ENCODE measurements at places on chromosomes 12 and 14.

DNA sequence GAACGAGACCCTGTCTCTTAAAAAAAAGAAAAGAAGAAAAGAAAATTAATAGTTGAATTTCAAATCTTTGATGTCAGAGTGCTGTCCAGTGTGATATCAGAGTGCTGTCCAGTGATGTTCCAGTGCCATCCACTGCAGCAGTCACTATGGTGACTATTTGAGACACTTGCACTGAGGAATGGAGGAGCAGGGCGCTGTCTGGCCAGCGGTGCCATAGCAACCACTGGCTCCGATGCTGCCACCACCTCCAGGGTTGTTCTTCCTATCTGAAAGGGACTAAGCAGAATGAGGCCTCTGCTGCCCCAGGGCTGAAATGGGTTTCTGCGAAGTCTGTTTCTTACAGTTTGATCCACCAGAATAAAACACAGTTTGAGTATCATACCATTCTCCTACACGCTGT lies 272.9 kb downstream of the NUAK1 start:
- no peak for DNase-seq

DNA sequence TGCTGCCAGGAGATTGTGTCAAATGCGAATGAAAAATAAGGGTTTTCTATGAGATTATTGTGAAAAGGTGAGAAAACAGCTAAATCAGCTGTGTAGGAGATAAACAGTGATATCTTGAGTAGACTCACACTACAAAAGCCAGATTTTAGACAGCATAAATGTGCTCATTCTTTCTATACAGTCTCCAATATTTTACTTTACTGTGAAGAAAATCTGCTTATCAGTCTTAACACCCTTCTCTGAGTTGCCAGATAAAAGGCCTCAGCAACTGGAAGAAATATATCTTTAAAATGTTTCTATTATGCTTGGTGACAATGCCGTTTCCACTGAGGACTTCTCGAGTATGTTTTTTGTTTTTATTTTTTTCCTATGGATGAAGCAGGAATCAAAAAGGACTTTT lies 47.0 kb upstream of the PTCSC3 start:
- DNase-seq: no peak

DNA sequence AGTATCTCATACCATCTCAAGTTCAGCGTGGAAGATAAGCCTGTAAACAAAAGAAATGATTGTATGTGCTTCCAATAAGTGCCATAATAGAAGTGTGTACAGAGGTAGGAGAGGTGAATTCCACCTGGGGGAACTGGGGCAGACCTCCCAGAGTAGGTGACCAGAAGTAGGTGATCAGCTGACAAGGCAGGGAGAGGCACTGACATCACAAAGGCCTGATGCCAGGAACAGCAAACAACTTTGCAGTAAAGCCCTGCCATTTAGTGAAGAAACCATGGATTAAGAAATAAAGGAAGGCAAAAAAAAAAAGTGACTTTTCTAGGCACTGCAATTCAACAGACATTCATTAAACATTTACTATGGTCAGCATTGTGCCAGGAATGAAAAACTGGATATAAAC lies 31.1 kb downstream of the NR1H4 start:
- no peak for DNase-seq

- no peak for DNase-seq
Measured at GRCh38 chr12:449203-449602, 10.5 kb upstream of the B4GALNT3 start.

- DNase-seq: no peak
Measured at GRCh38 chr12:120996133-120996746, 17.9 kb downstream of the HNF1A start.

DNA sequence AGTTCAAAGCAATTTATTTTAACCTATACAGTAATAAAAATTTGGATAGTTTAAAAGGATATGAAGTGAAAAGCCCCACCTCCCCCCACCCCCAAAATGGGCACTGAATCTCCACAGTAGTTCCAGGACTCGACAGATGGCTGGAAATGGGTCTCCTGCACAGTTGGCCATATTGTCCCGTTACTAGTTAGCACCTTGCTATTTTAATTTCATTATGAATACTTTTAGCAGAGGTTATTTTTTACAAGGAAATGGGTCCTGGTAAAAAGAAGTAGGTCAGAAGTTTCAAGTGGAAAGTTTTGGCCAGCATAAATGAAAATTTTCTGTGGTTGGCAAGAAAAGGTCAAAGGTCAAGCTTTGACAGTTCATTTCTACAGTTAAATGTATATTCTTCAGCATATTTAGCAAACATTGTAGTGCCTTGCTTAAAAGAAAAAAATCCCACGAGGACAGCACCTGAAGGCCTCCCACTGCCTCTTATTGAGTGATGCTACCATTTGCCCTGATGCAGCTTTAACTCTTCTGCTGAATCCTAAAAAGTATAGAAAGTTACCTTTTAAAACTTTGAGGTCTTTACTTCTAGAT lies 28.3 kb downstream of the MTHFD1 start:
- no peak for DNase-seq

Measured in activated CD4-positive, alpha-beta T cell treated with anti-CD3 and anti-CD28 coated beads for 1 hour (primary cell).